Endothelial cell (in vitro differentiated cells): ENCODE measurements at places on chromosomes 3 and 15. TPM values are rescaled to one million over a fixed set of nuclear protein-coding genes. Genes with fewer than 3 reads are reported as not detected.

DNA sequence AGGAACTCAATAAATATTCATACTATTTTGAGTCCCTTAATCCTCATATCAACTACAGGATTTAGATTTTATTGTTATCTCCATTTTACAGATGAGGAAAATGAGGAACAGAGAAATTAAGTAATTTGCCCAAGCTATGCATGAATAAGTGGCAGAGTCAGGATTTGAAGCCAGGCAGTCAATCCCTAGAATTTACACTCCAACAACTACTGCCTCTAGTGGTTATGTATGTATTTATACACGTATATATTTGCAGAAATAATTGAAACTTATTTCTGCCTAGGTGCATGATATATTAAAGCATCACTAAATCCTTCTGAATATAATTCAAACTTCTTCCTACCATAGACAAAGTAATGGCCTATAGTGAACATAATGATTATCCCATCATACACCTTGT, 137.4 kb downstream of the SERPINI1 start:
- no peak overlapping the region for H3K4me3 ChIP-seq
- H3K27ac ChIP-seq = no peak overlapping the region
- no peak for DNase-seq
- peaks cover 1% of the 10 kb centered on the region for H3K27me3 ChIP-seq
- peaks cover 4% of the 10 kb centered on the region for H3K4me1 ChIP-seq

ACKR2 gene
- 3.8 TPM for total RNA-seq

GRCh38 chr15:67180514-67181191, 73.8 kb downstream of the AAGAB start:
- no peak overlapping the region for H3K4me3 ChIP-seq
- H3K36me3 ChIP-seq = no peaks in the 10 kb centered on the region
- no peak for DNase-seq
- H3K27me3 ChIP-seq = peaks cover 16% of the 10 kb centered on the region
- peaks cover 20% of the 10 kb centered on the region for H3K4me1 ChIP-seq

GRCh38 chr3:153840487-153840886, 280.7 kb upstream of the ARHGEF26 start:
- no peak overlapping the region for H3K27ac ChIP-seq
- H3K4me1 ChIP-seq = no peaks in the 10 kb centered on the region
- H3K36me3 ChIP-seq = no peaks in the 10 kb centered on the region
- DNase-seq = no peak
- H3K4me3 ChIP-seq = no peak overlapping the region

LIPC gene
- total RNA-seq = not detected

DNA sequence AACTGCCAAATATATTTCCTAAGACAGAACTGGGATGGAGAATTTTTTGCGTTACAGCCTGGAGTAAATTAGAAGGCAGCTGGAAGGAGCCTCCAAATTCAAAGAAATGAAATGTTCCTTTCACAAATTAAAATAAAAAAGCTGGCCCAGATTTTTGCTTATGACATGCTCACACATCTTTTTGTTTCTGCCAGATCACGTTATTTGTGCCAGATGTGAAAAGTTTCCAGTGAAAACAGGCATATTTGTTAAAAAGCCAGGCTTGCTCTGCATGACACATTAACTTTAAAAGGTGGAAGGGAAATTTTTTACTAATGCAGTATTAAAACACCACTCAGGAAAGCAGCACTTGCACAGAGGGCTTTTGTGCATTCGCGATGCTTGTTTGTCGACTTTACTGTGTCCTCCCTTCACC, 23.3 kb upstream of the ACKR4 start:
- H3K27me3 ChIP-seq = no peaks in the 10 kb centered on the region
- no peak for DNase-seq
- H3K36me3 ChIP-seq = peaks cover 21% of the 10 kb centered on the region
- H3K4me1 ChIP-seq = no peaks in the 10 kb centered on the region

FETUB gene
- not detected for total RNA-seq

GRCh38 chr3:72086743-72087087, 301.8 kb upstream of the PROK2 start:
- H3K36me3 ChIP-seq = no peaks in the 10 kb centered on the region
- H3K27me3 ChIP-seq = peaks cover 6% of the 10 kb centered on the region
- H3K4me1 ChIP-seq = peaks cover 12% of the 10 kb centered on the region
